ENCODE measurements at places on chromosomes 4 and X.

- no peak for DNase-seq
Measured at GRCh38 chr4:173208420-173208819, 39.8 kb downstream of the GALNT7 start.

- DNase-seq: peak; percentile 30
Measured at GRCh38 chr4:169314906-169315305, 44.1 kb upstream of the SH3RF1 start.

DNA sequence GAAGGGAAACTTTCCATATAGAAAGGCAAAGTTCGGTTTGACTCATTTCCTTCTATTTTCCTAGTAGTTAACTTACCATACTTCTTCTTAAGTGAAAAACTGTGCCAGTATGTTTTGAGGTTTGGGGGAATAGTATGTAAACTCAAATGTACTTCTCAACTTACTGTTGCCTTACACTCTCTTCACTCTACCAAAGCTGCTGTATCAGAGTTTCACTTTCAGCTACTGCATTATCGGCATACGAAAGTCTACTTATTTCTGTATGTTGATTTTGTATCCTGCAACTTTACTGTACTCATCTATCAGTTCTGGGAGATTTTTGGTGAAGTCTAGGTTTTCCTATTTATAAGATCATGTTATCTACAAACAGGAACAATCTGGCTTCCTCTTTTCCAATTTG is 932.7 kb downstream of the FAT4 start:
- no peak for DNase-seq

DNA sequence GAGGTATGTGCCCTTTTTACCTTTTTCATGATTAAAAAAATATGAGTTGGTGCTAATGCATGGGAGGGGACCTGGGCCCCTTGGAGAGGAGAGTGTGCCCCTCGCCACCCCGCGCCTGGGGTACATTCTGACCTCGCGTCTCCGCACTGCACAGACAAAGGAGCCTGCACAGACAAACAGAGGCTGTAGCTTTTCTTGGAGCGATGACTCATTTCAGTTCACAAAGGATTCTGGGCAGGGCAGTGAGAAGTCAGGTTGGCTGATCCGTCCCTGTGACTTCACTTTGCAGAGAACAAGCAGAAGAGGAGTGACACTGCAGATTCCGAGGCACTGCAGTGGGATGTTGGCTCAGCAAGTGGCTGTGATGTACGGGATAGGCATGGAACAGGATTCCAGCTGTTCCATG is 82.9 kb downstream of the STOX2 start:
- DNase-seq: peak; percentile 53

GRCh38 chr4:140070973-140071372 is 83.0 kb downstream of the MAML3 start:
- no peak for DNase-seq

GRCh38 chrX:22278375-22278774 is 5.7 kb downstream of the CBLL2 start:
- DNase-seq: no peak

GRCh38 chr4:47334652-47335051 is 128.8 kb downstream of the COMMD8 start:
- no peak for DNase-seq

- no peak for DNase-seq
Measured at GRCh38 chr4:42637867-42638266, 19.0 kb downstream of the ATP8A1 start.

GRCh38 chr4:52889354-52889753 is 27.2 kb downstream of the RASL11B start:
- no peak for DNase-seq
